Aorta (tissue), 5 donors: ENCODE measurements at places on chromosomes 3 and 15. TPM values are rescaled to one million over a fixed set of nuclear protein-coding genes. Genes with fewer than 3 reads are reported as not detected.

Gene MYH15
- total RNA-seq: 0.03 TPM

Gene CACNA2D3
- 1.2 TPM for total RNA-seq

- DNase-seq: no peak
- no peak overlapping the region for H3K27ac ChIP-seq
- H3K4me3 ChIP-seq: no peak overlapping the region
- H3K36me3 ChIP-seq: no peaks in the 10 kb centered on the region
Measured at GRCh38 chr3:67804578-67804977, 150.2 kb upstream of the SUCLG2 start.

DNA sequence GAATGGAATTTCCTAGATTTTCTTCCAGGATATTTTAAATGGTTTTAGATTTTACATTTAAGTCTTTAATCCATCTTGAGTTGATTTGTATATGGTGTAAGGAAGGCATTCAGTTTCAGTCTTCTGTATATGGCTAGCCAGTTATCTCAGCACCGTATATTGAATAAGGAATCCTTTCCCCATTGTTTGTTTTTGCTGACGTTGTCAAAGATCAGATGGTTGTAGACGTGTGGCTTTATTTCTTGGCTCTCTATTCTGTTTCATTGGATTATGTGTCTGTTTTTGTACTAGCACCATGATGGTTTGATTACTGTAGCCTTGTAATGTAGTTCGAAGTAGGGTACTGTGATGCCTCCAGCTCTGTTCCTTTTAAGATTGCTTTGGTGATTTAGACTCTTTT, 325.7 kb upstream of the EPHA6 start:
- H3K4me3 ChIP-seq: no peak overlapping the region
- H3K27ac ChIP-seq: no peak overlapping the region
- H3K4me1 ChIP-seq: no peaks in the 10 kb centered on the region
- no peak for DNase-seq
- H3K36me3 ChIP-seq: no peaks in the 10 kb centered on the region
- H3K27me3 ChIP-seq: no peaks in the 10 kb centered on the region

DNA sequence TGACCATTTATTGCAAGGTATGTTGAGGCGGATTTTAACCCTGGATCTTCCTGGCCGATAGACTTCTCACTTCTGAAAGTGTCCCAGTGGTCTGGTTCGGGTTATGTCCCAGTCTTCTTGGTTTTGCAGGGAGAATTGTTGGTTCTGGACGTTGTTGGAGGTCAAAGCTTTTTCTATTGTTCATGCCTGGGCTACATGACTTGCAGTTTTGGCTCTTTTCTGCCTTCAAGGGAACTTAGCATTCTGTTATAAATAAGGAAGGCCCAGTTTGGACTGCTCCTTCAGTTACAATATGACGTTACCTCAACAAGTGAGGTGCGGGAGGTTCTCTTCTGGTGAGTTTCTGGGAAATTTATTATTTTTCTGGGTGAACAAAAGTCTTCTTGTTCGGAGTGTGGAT, 614.3 kb downstream of the DIPK2A start:
- H3K4me1 ChIP-seq: no peaks in the 10 kb centered on the region
- H3K4me3 ChIP-seq: no peak overlapping the region
- H3K36me3 ChIP-seq: no peaks in the 10 kb centered on the region
- H3K27me3 ChIP-seq: no peaks in the 10 kb centered on the region
- DNase-seq: no peak

GRCh38 chr3:171116824-171117395, 90.4 kb upstream of the SLC2A2 start:
- H3K36me3 ChIP-seq: peaks cover 3% of the 10 kb centered on the region
- H3K27ac ChIP-seq: no peak overlapping the region
- DNase-seq: no peak
- H3K27me3 ChIP-seq: no peaks in the 10 kb centered on the region
- H3K4me1 ChIP-seq: no peaks in the 10 kb centered on the region
- no peak overlapping the region for H3K4me3 ChIP-seq

GRCh38 chr3:155946178-155946577, 75.7 kb downstream of the GMPS start:
- no peaks in the 10 kb centered on the region for H3K27me3 ChIP-seq
- no peak overlapping the region for H3K4me3 ChIP-seq
- H3K27ac ChIP-seq: peak overlapping the region; percentile 36
- H3K36me3 ChIP-seq: no peaks in the 10 kb centered on the region
- H3K4me1 ChIP-seq: peaks cover 2% of the 10 kb centered on the region
